G401 (cell line): ENCODE measurements at places on chromosomes 1 and 21. TPM values are rescaled to one million over a fixed set of nuclear protein-coding genes. Genes with fewer than 3 reads are reported as not detected.
A peak's percentile ranks its signal among the peaks of the same experiment; 100 is the strongest.

DNA sequence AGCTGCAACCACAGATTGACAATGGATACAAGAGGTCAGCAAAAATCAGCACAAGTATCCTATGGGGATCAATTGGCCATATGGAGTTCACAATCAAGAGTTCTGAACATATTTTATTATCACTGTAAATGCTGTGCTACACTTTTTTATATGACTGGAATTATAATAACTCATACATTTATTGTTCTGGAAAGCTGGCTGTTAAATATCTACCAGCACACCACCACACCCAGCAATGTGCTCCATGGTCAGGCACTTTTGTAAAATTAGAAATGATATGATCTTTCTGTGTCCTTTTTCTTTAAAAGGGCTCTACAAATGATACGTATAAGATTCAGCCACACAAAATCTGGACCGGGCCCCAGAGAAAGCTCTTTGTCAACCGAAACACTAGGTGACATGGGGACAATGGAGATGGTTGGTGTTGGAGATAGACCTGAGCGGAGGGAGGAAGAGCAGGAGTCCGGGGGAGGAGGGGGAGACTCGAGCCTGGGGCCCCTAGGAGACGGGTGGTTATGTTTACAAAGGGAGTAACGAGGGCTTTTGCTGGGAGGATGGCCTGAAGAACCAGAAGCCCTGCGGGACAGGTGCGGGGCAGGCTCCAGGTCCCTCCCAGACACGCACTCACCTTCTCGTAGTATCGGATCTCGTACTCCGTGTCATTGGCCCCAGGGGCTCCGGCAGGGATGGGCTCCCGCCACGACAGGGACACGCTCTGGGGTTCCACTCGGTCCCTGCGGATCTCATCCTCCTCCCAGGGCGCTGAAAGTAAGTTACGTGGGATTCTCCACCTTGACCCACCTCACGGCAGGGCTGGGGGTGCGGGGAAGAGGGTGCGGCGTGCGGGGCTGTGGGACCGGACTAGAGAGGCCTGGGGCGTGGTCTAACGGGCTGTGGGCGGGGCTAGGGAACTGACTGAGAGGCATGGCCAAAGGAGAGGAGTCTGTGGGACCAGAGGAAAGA lies 30.0 kb downstream of the EPHA10 start:
- no peak for DNase-seq

DNA sequence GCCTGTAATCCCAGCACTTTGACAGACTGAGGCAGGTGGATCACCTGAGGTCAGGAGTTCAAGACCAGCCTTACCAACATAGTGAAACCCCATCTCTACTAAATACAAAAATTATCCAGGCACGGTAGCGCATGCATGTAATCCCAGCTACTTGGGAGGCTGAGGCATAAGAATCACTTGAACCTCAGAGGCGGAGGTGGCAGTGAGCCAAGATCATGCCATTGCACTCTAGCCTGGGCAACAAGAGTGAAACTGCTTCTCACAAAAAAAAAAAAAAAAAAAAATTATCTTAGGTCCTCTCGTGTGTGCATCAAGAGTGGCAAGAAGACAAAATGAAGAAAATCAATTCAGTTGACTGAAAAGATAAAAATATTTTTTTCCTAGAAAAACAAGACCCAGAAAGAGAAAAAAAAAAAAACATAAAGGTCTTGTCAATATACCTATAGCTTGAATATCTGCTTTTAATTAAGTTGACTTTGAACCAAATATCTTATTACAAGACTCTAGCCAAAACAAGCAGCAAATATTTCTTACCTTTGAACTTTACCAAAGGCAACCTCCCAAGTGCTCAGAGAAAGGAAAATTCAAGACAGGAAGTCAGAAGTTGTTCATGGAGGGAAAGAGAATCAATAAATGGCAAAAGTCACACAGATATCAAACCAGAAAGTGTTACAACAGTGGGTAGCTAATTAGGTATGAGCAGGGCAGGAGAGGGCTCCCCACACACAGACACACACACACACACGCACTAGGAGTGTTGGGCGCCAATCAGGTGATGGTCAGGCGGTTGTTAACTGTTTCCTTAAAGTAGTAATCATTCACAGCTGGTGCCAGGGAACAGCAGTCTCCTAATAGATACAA lies 29.6 kb downstream of the ITLN2 start:
- no peak for DNase-seq

DNA sequence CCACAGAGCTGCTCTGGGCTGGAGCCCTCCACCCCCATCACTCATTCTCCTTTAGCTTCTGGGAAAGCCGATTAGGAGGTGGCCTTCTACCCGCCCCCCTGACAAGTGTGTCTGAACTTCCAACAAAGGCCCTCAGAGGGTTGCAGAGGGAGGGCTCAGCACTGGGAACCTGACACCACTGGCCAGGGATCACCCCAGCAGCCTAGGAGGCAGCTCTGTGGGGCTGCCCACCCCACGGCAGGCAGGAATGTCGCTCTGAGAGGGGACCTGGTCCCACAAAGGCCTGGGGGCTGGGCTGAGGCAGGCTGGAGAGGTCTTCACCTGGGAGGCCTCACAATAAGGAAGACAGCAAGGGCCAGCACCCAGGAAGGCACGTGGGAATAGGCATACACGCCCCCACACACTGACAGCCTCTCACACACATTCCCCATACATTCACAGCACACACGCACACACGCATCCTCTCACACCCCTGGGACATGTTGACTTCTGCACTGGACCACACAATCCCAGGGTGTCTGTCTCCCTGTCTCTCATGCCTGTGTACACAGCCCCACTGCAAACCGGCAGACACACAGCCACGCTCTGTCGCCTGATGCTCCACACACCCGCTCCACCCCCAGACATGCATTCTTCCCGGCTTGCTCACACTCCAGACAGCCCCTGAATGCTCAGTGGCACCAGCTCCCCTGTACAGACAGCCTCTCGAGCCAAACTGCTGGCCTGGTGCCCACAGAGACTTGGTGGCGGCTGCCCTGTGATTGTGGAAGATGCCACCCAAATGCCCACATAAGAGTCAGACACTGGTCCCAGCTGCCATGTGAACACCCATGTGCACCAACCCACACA lies 30.7 kb downstream of the DMBX1 start:
- no peak for DNase-seq

DNA sequence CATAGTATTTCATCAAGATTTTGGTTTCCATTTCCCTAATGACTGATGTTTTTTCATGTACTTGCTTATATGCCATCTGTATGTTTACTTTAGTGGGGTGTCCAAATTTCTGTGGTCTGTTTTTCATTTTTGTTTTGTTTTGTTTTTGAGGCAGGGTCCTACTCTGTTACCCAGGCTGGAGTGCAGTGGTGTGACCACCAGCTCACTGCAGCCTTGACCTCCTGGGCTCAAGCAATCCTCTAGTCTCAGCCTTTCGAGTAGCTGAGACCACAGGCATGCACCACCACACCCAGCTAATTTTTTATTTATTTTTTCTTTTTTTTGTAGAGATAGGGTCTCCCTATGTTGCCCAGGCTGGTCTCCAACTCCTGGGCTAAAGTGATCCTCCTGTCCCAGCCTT lies 378.0 kb upstream of the VAMP3 start:
- no peak for DNase-seq

DNA sequence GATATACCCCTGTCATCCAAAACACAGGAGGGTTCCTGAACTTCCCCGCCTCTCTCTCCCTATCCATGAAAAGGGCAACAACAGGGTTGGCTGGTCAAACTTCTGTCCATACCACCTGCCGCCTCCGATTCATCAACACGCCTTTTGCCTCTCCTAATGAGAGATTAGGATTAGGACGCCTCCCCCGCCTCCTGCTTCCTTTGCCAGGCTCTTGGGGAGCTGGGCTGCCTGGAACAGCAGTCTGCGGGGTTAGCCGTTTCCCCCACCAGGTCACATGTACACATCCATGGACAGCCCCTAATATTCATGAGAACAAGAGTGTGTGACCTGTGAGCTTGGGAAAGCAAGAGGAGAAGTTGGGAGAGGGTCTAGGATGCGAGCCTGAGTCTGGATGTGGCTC lies 2.3 kb upstream of the OPTC start:
- DNase-seq: peak; percentile 83

- no peak for DNase-seq
Measured at GRCh38 chr1:230172016-230172537, 105.0 kb downstream of the GALNT2 start.

- DNase-seq: no peak
Measured at GRCh38 chr1:202709276-202710041, 795 bp downstream of the SYT2 start.

- DNase-seq: no peak
Measured at GRCh38 chr1:150236614-150237100, 745 bp upstream of the ANP32E start.

- DNase-seq: no peak
Measured at GRCh38 chr1:234911787-234912186, 216.8 kb downstream of the TOMM20 start.

DNA sequence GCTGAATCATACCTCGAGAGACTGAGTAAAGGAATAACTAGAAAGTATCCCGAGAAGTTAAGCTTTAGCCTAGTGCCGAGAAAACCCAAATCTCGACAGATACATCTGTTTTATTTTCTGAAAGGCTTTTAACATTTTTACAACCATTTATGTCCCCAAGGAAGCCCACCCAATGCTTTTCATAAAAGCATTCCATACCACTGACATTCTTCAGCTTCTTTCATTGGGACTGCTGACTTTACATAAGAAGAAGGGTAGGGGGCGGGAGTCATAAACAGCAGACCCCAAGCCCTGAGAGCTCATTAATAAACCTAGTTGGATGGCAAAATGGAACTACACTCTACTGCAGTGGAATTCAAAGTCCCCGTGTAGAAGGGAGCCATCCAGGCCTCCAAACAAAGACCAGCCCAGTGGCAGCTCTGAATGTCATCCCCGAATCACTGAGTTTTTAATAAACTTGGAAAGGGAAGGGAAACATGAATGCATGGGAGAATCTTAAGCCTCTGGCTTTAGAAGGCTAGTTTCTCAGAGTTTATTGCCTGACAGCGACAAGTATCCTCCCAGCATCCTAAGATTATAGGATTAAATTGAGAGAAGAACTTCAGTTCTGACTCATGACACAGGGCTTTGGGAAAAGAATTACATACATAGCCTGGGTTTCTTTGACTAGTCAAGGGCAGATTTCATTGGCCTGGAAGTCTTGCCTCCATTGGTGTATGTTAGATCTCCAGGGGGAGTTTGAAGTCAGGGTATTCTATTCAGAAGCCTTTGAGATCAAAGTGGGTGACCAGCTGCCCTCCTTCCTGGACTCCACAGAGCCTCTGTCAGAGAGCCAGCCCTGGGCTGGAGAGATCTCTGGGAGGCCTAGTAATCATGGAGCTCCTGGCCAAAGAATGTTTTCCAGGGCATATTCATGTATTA lies 3.7 kb downstream of the ATF3 start:
- DNase-seq: no peak

- no peak for DNase-seq
Measured at GRCh38 chr1:222416001-222416791, 131.7 kb downstream of the HHIPL2 start.

DNA sequence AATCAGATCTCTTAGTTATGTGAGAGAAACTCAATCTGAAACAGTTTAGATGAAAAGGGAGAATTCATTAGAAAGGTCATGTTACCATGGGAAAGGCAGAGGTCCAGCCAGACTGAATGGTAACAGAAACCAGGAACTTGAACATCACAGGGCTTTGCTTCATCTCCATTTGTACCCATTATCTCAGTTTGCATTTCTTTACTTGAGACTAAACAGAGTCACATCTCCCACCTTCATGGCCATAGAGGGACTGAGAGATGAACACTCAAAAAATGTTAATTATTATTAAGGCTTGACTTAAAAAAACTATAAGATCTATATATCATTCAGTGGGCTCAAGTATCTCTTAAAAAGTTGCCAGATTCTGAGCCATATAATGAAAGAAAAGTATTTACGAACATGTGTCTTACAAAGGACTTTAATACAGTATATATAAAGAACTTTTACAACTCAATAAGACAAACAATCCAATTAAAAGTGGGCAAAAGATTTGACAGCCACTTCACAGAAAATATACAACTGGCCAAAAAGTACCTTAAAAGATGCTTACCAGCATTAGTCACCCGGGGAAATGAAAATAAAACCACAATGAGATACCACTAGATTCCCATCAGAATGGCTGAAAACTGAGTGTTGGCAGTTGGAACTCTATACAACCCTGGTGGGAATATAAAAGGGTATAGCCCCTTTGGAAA lies 13.2 kb downstream of the KYAT3 start:
- no peak for DNase-seq

GRCh38 chr1:241640867-241641622 lies 876 bp upstream of the CHML start:
- peak; percentile 32 for DNase-seq

DNA sequence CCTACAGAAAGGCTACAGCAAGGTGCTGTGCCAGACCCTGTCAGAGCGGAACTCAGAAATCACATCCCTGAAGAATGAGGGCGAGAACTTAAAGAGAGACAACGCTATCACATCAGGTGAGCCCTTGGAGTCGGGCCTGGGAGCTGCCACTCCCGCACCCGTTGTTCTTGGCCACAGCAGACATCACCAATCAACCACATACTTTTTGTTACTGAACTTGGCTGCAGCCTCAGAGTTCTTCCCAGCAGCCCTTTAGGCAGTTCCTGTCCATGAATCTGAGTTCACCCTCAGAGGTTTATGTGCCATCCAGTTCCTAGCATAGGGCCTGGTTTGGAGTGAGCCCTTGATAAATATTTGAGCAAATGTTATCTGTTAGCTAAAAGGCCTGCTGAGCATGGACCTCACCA lies 61.6 kb downstream of the FHAD1 start:
- DNase-seq: no peak

The SLAMF6 gene
- total RNA-seq: not detected in 2 replicates

The PTPRC gene
- not detected in 2 replicates for total RNA-seq

The ALPL gene
- total RNA-seq: 0.58 and 0.98 TPM in 2 replicates

The KRTAP19-3 gene
- not detected in 2 replicates for total RNA-seq

The STUM gene
- not detected in 2 replicates for total RNA-seq
